ENCODE measurements at places on chromosomes 1 and 21.

GRCh38 chr1:12475947-12476346, 142.1 kb downstream of the DHRS3 start:
- no peak for DNase-seq

DNA sequence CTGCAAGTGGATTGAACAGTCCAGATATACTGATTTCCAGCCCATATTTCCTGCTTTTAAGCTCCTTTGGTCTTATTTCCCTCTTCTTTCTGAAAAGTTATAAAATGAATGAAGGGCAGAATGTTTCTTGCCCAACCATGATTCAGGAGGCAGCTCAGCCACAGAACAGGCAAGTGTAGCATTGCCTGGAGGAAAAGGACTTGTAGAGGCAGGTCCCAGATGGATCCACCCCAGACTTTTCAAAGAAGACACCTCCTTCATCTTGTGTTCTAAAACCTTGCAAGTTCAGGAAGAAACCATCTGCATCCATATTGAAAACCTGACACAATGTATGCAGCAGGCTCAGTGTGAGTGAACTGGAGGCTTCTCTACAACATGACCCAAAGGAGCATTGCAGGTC, at the start of gene CLCA2:
Gene CLCA2, plus strand, starts transcription at position 299 of the 400 bp plus-strand sequence. Its CDS starts 77 bp downstream, at position 376.
- DNase-seq: no peak

GRCh38 chr1:230568008-230568407, 74.3 kb upstream of the COG2 start:
- DNase-seq: peak; percentile 13

GRCh38 chr1:159829273-159829634, 2.6 kb downstream of the SLAMF8 start:
- no peak for DNase-seq

GRCh38 chr1:235843461-235843961, 23.2 kb downstream of the LYST start:
- DNase-seq: no peak

DNA sequence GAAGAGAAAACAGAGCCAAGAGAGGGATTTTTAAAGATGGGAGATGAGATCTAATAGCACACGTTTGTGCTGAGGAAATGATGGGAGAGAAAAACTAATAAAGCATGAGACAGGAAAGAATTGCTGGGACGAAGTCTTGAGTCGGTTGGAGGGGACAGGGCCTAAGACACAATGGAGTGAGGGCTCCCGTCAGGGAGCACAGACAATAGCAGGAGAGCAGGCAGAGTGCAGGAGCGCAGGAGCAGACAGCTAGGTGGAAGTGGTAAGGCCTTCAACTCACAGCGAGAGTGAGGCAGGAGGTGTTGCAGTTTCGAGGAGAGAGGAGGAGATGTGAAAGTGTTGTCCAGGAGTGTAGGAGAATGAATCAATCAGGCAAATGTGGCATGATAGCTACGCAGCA, 59.9 kb upstream of the SOX13 start:
- no peak for DNase-seq

Data from AG04450 (cell line).